Mesothelial cell of epicardium (in vitro differentiated cells): ENCODE measurements at places on chromosomes 7 and 10. TPM values are rescaled to one million over a fixed set of nuclear protein-coding genes. Genes with fewer than 3 reads are reported as not detected.
A peak's percentile ranks its signal among the peaks of the same experiment; 100 is the strongest.

The ASAH2B gene
- total RNA-seq, result 4.9 to 6.3 TPM (median 5.8 TPM) in 3 replicates

The C10orf53 gene
- not detected in 3 replicates for total RNA-seq

The MSMB gene
- total RNA-seq, result not detected in 3 replicates

The GRID1 gene
- total RNA-seq, result 0.11 to 0.54 TPM (median 0.22 TPM) in 3 replicates

The NCF1 gene
- total RNA-seq, result 0.27 to 0.47 TPM in 2 of 3 replicates, not detected in the other

The VAX1 gene
- 0.09 TPM in 1 of 3 replicates, not detected in the others for total RNA-seq

The LRRC18 gene
- total RNA-seq, result not detected in 3 replicates

The COL26A1 gene
- total RNA-seq, result 105 to 110 TPM (median 109 TPM) in 3 replicates

The HYAL4 gene
- not detected in 3 replicates for total RNA-seq

DNA sequence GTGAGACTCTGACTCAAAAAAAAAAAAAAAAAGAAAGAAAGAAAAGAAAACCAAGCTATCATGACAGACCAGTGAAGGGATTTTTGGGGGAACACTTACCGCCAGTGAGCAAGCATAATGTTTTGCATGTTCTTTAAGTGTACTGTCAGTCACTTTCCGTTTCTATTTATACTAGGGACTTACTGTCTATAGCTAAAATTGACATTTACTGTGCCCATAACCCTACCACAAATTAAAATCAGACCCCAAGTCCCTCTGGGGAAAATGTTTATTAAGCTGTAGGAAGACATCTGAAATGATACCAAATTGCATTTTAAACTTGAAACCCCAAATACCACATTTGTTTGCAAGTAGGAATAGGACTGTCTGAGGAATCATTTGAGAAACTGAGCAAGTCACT is 252.8 kb downstream of the TRIL start:
- no peak for DNase-seq

DNA sequence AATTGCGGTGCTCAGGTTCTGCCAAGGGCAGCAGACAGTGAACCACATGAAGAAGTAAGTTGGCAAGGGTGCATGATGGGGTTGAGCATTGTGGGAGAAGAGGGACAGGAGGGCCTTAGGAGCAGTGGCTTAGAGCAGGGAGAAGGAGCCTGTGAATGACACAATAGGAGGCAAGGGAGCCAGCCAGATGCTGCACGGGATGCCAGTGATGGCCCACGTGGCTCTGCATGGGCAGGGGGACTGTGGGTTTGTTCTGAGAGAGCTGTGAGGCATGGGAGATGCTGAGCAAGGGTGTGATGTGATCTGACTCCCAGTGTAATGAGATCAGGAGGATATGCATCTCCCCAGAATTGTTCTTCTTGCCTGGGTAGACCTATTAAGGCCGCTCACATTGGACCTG is 60.9 kb downstream of the C10orf90 start:
- DNase-seq, result no peak

- DNase-seq, result no peak
Measured at GRCh38 chr7:139044813-139045794, 9.3 kb upstream of the ZC3HAV1L start.

DNA sequence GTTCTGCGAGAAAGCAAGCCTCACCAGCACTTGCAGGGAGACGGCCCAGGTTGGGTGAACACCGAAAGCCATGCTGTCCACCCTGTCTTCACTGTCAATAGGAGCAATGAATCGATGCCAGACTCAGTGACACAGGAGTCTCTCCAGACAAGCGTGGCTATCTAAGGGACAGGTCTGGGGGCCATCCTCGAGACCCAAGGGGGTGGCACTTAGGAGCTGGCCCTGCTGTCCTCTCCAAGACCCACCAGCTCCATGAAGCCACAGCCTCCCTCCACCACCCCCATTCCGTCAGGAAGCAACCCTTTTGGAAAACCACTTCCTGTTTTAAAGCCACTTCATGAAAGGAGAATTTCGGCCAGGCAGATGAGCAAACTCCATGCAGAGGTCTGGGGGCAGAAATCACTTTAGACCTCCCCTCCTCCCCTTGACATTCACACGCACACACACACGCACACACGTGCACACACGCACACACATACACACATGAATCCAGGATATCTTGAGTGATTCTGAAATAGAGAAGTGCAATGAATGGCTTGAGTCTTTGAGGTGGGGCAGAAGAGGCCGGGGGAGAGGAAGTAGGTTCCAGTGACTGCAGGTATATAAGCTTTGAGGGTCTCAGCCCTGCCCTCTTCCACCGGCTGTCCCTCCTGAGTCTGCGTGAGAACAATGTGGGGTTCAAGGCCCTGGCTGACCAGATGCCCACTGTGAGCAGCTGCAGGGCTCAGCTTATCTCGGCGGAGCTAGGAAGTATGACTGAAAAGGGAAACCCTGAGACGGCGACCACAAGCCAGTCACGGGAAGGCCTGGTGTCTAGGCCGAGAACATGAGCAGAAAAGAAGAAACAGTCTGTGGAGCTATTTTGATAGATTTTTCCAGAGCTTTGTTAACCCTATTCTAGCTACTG is 25.0 kb downstream of the RGS10 start:
- no peak for DNase-seq

GRCh38 chr10:4082861-4083260 is 297.9 kb upstream of the KLF6 start:
- DNase-seq, result no peak

GRCh38 chr10:95475003-95475383 is 86.2 kb downstream of the SORBS1 start:
- no peak for DNase-seq

DNA sequence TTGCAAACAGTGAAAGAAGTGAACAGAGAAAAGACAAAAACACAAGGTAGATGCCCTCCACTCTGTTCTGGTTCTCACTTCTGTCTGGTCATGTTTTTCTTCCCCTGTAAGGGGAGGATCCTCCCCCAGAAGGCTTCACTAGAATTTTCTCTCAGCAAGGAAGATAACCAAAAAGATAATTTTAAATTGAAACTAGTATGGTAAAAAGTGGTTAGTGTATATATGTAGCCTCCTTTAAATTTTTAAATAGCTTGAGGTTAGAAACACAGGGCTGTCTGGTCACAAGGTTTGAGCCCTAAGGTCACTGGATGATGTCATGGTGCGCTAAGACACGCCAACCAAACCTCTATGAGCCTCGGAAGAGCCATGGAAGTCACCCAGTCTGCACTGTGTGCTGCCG is 5.6 kb upstream of the PKD1L1 start:
- no peak for DNase-seq

GRCh38 chr10:72204296-72204695 is 11.5 kb upstream of the ANAPC16 start:
- no peak for DNase-seq

- no peak for DNase-seq
Measured at GRCh38 chr10:132666705-132667341, 119.1 kb downstream of the NKX6-2 start.

GRCh38 chr10:129322933-129323820 is 143.9 kb upstream of the MGMT start:
- no peak for DNase-seq

DNA sequence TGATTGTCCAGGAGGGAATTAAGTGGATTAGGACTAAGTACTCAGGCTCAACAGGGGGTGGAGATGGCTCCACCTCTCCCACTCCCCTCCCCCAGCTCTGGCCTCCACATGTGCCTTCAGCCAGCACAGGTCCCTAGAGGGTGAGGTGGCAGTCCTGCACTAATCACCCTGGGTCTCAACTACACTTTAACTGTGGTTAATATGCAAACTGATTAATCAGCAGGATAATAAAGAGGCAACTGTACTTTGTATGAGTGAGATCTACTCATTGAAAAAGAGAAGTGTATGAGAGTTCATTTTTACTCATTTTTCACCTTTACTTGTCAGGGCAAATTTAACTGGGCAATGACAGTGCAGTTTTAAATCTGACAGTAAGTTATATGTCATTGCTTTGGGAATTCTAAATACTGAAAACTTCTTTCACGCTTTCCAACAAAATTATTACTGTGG is 223.8 kb upstream of the CCDC6 start:
- no peak for DNase-seq

DNA sequence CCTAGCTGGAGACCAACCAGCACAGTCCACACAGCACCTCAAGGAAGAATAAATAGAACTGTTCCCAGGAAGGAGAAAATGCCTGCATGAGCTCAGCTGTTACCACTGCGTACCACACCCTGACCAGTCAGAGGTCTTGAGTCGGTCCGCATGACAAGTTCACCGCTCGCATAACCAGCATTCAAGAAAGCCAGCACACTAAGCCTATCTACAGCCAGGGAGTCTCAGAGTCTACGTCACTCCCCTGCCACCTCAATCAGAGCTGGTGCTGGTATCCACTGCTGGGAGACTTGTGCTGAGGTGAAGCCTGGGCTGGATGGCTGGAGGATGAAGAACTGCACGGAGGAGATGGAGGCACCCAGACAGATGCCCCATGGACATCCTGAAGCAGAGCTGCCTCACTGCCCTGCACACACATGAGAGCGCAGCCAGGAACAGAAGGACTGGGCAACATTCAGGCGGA is 19.6 kb downstream of the AKR1C1 start:
- DNase-seq, result no peak

DNA sequence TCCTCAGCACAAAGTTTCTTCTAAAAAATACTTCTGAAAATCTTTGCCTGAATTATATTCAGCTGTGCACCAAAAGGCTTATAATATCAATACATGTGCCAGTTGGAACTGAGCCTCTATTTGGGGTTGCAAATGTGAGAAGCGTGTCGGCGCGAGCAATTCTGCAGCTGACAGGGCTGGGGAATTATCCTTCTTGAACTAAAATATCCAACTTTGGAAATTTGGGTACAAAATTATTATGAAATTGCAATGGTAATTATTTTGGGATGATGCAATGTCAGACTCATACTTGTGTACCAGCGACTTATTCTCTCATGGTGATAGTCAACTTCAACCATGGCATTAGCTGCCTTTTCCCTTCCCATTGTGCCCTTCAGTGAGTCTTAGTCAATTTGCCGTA is 507.0 kb upstream of the KLF6 start:
- no peak for DNase-seq

DNA sequence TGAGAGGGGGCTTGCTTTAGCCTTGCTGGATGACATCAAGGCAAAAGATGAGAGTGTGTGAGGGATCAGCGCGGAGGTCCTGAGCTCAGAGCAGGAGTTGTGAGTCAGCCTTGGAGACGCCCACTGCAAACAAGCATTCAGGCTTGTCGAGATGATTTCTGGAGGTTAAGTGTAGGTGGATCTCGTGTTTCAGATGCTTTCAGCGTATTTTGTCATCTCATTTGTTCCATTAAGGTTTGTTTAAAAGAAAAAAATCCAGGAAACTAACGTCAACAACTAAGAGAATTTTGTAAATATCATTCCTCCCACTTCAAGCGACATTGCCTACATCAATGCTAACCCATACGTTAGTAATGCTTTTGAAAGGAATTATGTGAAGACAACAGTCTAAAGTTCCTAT is 715.4 kb upstream of the NRP1 start:
- no peak for DNase-seq

- no peak for DNase-seq
Measured at GRCh38 chr7:24455813-24456525, 117.3 kb upstream of the PALS2 start.

DNA sequence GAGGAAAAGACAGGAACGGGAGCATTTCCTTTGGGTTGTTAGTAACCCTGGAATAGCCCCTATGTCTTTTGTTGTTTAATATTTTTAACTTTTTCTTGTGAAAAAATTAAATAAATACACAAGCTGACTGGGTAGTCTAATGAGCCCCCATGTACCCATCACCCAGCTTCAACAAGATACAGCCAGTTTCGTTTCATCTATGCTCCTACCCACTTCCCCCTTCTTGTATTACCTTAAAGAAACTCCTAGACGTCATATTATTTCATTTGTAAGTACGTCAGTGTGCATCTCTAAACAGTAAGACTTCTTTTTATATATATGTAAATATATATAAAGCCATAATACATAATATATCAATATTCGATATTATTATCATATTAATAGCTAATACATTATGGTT is 42.8 kb upstream of the NUB1 start:
- no peak for DNase-seq

- no peak for DNase-seq
Measured at GRCh38 chr7:146658604-146659003, 542.0 kb downstream of the CNTNAP2 start.

DNA sequence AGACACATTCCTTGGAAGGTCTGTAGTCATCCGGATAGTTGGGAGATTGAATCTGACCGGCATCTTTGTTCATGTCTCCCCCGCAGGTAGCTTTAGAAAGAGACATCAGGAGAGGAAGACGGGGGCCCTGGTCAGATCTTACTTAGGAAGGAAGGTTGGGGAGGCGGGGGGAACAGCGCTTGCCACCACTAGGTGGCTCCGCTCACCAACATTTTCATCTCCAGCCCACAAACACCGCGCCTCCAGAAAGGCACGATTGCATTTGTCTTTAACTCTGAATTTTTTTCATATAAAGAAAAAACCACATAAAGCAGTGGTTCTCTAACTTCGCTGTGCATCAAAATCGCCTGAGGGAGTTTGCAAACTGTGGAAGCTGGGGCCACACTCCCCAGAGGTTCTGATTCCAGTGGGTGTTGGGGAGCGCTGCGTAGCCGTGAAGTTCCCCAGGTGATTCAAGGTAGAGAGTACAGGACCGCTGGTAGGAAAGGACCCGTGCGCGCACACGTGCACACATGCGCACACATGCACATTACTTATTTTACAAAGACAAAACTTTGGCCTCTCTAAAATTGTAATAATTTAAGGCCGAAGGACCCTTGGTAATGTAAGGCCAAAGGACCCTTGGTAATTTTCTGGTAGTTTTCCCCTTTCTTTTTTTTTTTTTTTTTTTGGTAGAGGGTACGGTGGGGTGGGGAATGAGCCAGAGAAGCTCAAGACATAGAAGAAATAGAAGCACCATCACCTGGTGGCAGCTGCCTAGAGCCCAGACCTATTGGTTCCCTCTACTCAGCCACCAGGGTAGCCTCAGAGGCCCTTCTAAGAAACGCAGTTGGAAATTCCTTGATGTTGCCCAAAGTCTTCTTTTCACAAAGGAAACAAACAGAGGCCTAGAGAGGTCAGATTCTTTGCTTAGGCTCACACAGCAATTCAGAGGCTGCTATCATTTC is 37.4 kb upstream of the OPALIN start:
- peak; percentile 48 for DNase-seq

GRCh38 chr7:22662556-22663356 is 64.2 kb upstream of the IL6 start:
- no peak for DNase-seq

- DNase-seq, result peak; percentile 77
Measured at GRCh38 chr7:47254081-47254977, 327.6 kb downstream of the TNS3 start.

DNA sequence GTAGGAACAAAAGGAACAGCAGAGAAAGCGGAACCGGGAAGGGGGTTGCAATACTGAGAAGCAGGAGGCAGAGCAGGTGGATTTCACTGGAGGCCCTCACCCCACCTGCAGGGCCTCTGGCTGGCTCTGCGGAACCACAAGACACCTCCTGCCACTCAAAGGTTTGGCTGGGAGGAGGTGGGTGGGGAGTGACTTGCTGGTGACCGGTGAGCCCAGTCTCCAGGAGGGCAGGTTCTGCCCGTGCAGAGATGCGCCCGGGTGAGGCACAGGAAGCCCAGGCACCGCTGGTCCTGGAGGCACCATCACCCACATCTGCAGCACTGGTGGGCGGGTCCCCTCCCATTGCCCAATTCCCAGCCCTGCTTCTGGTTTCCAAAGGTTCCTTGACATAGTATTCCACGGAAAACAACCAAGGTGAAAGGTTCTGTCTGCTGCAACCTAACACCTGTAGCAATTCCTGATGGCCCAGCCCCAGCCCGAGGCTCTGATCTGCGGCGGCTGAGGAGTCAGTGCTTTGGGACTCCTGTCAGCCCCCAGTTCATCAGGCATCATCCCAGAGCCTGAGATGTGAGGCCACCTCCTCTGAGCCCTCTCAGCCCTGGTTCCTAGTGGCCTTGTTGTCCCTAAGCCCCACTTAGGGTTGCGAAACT is 64.4 kb downstream of the CALML3 start:
- no peak for DNase-seq

- no peak for DNase-seq
Measured at GRCh38 chr10:130140425-130140824, 4.2 kb downstream of the GLRX3 start.

GRCh38 chr10:33150889-33151288 is 183.6 kb downstream of the NRP1 start:
- no peak for DNase-seq
